ENCODE measurements at places on chromosomes 7 and 10. TPM values are rescaled to one million over a fixed set of nuclear protein-coding genes. Genes with fewer than 3 reads are reported as not detected.

DNA sequence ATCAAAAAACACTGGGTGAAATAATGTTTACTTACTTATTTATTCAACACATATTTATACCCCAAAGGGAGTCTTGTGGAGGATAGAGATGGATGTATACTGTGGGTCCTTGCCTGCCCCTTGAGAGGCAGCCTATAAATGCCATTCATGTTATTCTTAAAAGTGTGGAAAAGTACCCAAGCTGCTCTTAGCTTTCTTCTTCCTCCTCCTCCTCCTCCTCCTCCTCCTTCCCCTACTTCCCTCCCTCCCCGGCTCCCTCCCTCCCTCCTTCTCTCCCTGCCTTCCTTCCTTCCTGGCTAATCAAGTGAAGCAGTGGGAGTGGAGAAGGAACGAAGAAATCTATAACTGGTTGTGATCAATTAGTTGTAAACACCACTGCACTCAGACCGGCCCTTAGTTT is 21.2 kb upstream of the IGF2BP3 start:
- peak; percentile 22 for DNase-seq

GRCh38 chr10:93080350-93081046 is 6.8 kb downstream of the CYP26A1 start:
- peak; percentile 48 for DNase-seq

DNA sequence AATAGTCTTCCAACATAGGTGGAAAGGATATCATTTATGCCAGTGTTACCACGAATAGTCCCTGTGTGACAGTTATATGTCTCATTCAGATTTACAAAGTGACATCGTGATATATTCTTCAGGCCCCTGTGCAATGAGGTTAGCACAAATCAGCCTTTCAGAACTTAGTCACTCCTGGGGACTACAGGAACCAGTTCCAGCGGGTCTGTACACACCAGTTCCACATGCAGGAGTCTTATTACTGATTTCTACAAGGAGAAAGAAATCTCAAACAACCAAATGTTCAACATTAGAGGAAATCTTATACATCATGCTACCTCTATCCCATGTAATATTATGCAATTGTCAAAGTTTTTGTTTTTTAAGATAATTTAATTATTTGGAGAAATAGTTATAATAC is 4.4 kb upstream of the WDR91 start:
- DNase-seq = no peak

DNA sequence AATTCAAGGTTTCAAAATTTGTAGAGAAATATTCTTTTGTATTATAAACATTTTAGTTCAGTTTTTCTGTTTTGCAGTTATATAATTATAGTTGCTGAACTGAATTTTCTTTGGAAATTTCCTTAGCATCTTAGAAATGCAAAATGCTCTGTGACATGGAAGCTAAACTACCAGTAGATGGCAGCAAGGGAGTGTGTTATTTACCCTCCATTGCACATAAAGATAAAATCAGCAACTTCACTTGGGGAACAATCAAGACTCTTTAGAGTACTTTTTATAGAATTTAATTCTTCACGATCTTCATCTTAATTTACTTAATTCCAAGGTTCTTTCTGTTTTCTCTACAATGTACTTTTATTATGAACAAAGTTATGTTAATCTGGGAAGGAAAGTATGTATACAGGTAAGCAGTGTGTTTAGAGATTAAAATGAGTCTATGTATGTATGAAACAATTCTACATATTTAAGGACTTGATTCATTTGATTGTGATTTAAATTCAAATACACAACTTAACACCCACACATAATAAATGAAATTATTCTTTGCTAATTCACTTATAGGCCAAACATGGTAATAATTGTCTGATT is 404.2 kb downstream of the THSD7A start:
- peak; percentile 82 for DNase-seq

DNA sequence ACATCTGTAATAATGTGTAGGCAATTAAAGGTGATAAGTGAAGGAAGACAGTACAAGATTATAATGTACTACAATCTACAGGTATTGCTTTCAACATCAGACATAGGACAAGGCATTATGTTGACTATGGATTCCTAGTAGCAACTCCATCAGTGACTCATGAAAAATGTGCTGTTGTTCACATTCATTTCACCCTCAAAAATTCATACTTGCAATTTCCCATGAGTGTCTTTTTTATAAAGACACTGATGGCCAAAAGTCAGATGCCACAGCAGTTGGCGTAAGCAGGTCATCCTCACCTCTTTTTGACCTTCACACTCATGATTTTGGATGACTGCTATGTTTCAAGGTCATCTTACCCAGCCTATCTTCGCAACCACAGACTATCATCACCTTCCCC is 100.0 kb upstream of the AMPH start:
- DNase-seq = no peak

DNA sequence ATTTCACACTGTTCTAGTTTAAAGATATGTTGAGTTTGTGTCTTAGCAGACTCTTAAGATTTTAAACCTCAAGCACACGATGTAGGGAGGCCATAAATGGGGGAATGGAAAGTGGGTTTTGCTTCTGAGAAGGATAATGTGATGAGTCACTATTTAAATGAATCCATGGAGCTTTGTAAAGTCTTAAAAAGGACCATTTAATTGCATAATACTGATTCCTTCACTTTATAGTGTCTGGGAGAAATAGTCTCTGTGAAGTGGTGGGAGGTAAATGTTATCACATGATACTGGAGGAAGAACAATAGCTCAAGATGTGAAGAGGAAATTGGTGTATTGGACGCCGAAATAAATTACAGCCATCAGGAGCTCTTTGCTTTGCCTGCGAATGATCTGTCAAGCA is 84.0 kb upstream of the MYO3A start:
- no peak for DNase-seq

DNA sequence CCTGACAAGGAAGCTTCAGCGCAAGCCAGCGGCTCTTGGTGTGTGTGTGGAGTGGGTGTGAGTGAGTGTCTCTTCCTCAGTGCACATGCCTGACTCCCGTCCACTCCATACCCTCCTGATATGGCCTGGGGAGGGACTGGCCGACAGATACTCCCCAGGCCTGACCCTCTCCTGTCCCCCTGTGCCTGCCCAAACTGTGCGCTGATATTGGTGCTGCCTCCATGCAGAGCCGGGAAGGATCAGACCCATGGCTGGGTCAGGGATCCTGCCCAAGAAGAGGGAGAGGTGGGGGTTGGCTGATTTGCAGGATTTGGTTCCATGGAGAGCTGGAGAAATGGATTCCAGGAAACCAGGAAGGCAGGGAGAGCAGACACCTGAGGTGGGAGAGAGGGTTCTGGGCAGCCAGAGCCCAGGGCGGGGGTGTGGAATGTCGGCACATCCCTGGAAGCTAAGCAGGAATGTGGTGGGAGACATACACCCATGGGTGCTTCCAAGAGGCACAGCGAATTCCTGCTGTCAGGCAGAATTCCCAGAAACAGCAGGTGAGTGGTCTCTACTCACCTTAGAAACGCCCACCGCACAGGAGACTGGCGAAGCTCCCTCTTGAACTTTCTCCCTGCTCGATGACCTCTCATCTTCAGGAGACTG is 6.3 kb downstream of the CALML5 start:
- no peak for DNase-seq

GRCh38 chr10:14653271-14654161 is 121.2 kb downstream of the FAM107B start:
- DNase-seq = peak; percentile 94

Gene ZNF804B
- under 0.01 TPM for total RNA-seq

Gene MACROH2A2
- total RNA-seq = 3.9 TPM

Gene EIF3B
- 189 TPM for total RNA-seq

Measured in fibroblast of villous mesenchyme (primary cell).